SHP77 (cell line): ENCODE measurements at places on chromosomes 13 and 19.
A peak's percentile ranks its signal among the peaks of the same experiment; 100 is the strongest.

- no peak for DNase-seq
Observed at GRCh38 chr13:36417331-36417730, 15.0 kb upstream of the CCNA1 start.

GRCh38 chr19:18340190-18340989 is at the start of gene PGPEP1:
Gene PGPEP1, plus strand, starts transcription at chr19:18340598. Its CDS starts 84 bp downstream, at chr19:18340682.
- peak; percentile 13 for DNase-seq

DNA sequence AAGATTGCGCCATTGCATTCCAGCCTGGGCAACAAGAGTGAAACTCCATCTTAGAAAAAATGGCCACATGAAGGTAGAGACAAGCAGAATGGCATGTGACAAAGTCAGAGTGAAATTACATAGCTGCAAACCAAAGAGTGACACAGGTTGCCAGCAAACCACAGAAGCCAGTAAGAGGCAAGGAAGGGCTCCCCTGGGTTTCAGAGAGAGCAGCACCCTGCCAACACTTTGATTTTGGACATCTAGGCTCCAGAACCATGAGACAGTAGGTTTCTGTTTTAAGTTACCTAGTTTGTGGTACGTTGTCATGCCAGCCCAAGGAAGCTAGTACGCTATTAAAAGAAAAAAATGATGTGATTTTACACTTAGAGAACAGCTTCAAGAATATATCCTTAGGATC is 1.9 kb downstream of the NLRP4 start:
- DNase-seq = no peak

- DNase-seq = no peak
Observed at GRCh38 chr19:45306040-45306439, 16.6 kb downstream of the CKM start.

DNA sequence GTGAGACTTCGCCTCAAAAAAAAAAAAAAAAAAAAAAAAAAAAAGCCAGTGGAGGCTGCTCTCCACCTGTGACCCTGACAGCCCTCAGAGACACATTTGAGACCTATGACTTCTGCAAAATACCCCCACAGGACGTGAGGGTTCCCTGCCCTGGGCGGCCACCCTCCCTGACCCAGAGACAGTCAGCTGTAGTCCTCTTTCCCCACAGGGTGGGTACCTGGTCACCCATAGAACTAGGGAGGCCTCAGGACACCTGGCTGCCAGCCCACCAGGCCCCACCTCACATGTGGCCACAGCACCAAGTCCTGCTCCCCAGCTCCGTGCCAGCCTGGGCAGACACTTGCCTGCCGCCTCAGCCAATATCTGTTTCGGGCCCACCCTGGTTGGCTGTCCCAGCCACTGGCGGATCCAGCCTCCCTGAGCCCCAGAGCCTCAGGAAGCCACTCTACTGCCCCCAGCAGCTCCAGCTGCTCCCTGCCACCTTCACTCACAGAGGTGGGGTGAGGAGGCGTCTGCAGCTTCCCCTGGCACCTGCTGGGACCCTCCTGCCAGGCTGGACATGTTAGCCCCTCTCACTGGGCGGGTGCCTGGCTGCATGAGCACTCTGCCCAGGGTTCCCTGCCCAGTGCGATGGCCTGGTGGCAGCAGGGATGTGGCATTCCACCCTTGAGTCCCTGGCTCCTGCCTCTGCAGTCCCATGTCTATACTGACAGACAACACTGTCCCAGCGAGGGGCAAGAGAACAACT is 6.9 kb downstream of the MKNK2 start:
- DNase-seq = no peak

GRCh38 chr19:19628501-19629134 is 598 bp upstream of the LPAR2 start:
- DNase-seq = no peak

GRCh38 chr13:98541701-98542203 is 35.2 kb downstream of the STK24 start:
- no peak for DNase-seq

DNA sequence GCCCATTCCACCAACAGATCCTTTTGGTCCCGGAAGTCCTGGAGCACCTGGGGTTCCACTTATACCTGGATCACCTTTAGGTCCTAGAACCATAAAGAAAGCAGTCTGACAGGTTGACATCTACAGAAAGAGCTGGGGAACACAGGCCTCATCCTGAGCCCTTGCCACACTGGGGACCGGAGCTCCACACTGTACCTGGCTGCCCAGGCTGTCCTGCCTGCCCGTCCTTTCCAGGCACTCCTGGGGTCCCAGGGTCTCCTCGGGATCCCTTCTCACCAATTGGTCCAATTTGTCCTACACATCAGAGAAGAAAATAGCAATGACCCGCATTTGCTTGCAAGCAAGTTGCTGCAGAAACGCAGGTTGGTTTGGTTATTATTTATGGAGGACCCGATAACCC is 130.5 kb downstream of the COL4A1 start:
- DNase-seq = no peak

GRCh38 chr19:33177417-33177979 is 16.6 kb upstream of the LRP3 start:
- no peak for DNase-seq

DNA sequence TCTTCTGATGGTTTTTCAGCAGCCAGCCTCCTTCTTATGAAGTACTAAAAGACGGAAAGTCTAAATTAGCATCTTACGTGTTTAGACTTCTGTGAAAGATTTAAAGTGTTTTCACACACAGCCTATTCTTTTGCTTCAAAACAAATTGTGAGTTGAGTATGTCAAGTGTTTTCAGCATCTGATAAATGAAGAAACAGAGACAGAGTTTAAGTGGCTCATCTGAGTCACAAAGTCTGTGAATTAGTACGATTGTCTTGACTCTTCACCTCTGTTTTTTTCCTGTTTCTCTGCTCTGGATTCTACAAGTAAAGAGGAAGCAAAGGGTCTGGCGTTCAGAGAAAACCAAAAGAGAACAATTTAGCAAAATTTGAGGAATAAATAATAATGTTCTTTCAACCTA is 116.4 kb downstream of the FRY start:
- no peak for DNase-seq

DNA sequence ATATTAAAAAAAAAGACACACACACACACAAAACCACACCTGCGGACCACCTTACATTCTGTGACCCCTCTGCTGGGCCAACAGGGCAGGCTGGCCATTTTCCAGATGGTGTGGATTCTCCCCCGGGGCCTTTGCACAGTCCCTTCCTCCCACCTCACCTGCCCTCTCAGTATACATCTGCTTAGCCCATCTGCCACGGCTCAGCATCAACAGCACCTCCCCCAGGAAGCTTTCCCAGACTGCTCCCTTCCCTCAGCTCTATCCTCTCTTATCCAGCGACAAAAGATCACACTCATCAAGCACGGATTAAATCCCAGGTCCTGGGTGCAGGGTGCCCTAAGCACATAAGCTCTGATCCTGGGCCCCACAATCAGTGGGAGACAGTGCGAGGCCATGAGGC is 4.5 kb downstream of the ZNF787 start:
- DNase-seq = no peak

DNA sequence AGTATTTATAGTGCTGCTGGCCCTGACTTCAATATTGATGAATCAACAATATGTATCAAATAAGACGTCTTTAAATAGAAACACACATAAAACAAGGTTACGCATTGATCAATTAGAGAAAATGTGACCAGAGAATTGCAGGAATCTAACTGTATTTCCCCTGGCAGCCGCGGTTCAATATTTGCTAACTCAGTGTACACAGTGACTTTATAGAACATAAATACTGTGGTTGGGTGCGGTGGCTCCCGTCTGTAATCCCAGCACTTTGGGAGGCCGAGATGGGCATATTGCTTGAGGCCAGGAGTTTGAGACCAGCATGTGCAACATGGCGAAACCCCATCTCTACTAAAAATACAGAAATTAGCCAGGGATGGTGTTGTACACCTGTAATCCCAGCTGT is 22.8 kb upstream of the UPF3A start:
- peak; percentile 16 for DNase-seq

- peak; percentile 96 for DNase-seq
Observed at GRCh38 chr13:95644601-95645052, at the start of gene DZIP1. Gene DZIP1, minus strand, starts transcription at chr13:95644706. Its CDS starts 2,677 bp downstream, at chr13:95642029.

DNA sequence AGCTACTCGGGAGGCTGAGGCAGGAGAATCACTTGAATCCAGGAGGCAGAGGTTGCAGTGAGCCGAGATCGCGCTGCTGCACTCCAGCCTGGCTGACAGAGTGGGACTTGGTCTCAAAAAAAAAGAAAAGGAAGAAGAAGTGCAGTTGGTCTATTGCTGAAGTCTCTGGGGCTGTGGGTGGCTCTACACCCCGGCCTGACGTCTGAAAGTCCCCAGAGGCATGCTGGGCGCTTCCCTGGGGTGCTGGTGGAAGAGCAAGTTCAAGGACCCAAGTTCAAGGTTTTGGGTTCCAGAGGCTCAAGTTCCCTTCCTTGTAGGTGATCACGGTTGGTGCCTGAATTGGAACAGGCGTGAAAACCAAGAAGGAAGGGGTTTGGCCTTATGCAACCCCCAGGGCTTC is 3.8 kb downstream of the HCN2 start:
- no peak for DNase-seq

GRCh38 chr13:51318015-51318414 is 21.5 kb upstream of the SERPINE3 start:
- DNase-seq = no peak

GRCh38 chr19:245457-245856 is 45.7 kb downstream of the PLPP2 start:
- no peak for DNase-seq

- DNase-seq = no peak
Observed at GRCh38 chr13:75801388-75801945, 165.3 kb downstream of the LMO7 start.

- DNase-seq = no peak
Observed at GRCh38 chr13:40340368-40341095, 325.9 kb downstream of the FOXO1 start.

- DNase-seq = no peak
Observed at GRCh38 chr13:40664350-40665125, 1.9 kb downstream of the FOXO1 start.

- DNase-seq = no peak
Observed at GRCh38 chr13:33184112-33184490, 101.5 kb downstream of the STARD13 start.

- DNase-seq = no peak
Observed at GRCh38 chr13:27967736-27968315, 1.3 kb downstream of the CDX2 start.

DNA sequence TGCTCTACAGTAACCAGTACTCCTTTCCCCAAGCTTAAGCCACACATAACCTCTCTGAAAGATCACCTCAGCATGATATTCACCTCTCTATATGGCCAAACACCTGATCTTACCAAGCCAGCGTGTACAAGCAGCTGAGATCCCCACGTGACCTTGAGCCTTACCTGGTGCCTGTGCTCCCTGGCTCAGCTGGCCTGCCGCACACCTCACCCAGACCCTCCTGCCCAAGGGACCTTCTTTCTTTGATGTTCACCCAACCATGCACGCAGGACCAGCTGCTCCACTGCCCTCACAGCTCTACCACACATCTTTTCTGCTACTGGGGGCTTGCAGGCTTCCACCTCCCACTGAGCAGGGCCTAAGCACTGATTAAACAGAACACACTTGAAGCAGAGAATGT is 9.0 kb downstream of the DHRS12 start:
- no peak for DNase-seq

DNA sequence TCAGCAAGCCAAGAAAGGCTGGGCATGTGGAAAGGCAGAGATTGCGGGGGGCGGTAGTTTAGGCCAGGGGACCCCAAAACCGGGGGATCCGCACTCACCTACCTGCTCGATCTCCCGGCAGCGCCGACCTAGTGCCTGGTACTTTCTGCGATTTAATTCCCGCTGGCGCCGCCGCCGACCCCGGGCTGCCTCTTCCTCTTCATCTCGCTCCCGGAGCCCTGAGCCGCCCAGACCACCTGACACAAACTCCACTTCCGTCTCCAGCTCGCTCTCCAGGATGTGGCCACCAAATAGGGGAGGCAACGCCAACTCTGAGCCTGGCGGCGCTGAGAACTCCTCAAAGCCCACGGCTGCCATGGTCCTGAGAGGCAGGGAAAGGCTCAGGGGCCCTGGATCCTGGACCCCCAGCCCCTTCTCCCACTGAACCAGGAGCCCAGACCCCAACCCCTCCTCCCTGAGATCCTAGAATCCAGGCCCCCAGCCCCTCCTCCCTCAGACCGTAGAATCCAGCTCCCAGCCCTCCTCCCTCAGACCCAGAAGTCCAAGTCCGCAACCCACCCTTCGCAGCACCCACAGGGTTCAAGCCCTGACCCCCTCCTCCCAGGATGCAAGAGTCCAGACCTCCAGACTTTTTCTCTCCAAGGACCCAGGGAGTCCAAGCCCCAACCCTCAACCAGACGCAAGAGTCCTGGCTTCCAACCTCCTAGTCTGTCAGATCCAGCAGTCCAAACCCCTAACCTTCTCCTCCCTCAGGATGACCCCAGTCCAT is 933 bp downstream of the TFPT start:
- no peak for DNase-seq

GRCh38 chr13:113447596-113447995 is 5.7 kb downstream of the ADPRHL1 start:
- no peak for DNase-seq

GRCh38 chr19:17539238-17540117 is 16.0 kb upstream of the COLGALT1 start:
- peak; percentile 96 for DNase-seq

GRCh38 chr13:110354123-110354627 is 47.1 kb downstream of the COL4A2 start:
- DNase-seq = no peak

DNA sequence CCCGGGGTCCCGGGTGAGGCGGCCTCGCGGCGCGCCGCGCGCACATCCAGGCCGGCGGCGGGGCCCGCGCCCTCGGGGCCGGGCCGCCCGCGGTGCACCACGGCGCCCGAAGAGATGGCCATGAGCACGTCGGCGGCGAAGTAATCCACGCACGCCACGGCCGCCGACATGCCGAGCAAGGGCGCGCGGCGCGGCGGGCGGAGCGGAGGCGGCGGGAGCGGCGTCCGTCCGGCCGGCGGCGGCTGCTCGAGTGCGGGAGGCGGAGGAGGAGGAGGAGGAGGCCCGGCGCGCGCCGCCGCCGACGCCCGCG is at the start of gene KLF16:
KLF16 (minus strand) TSS at position 252 of the 310 bp plus-strand sequence; CDS start at position 170, 82 bp downstream.
- DNase-seq = no peak

- no peak for DNase-seq
Observed at GRCh38 chr19:6030214-6030507, 52.2 kb upstream of the RANBP3 start.

- no peak for DNase-seq
Observed at GRCh38 chr13:36310417-36311108, 12.9 kb upstream of the CCDC169 start.

- DNase-seq = no peak
Observed at GRCh38 chr13:40197049-40197448, 469.4 kb downstream of the FOXO1 start.

- DNase-seq = no peak
Observed at GRCh38 chr13:71412231-71412630, 454.8 kb downstream of the DACH1 start.

GRCh38 chr13:35501661-35502235 is 25.3 kb upstream of the MAB21L1 start:
- DNase-seq = no peak

GRCh38 chr13:40386586-40386985 is 279.9 kb downstream of the FOXO1 start:
- DNase-seq = no peak

GRCh38 chr13:58434943-58435342 is 803.4 kb downstream of the PCDH17 start:
- no peak for DNase-seq
